NCI-H2081 (cell line): ENCODE measurements at places on chromosomes 2 and 18.
A peak's percentile ranks its signal among the peaks of the same experiment; 100 is the strongest.

DNA sequence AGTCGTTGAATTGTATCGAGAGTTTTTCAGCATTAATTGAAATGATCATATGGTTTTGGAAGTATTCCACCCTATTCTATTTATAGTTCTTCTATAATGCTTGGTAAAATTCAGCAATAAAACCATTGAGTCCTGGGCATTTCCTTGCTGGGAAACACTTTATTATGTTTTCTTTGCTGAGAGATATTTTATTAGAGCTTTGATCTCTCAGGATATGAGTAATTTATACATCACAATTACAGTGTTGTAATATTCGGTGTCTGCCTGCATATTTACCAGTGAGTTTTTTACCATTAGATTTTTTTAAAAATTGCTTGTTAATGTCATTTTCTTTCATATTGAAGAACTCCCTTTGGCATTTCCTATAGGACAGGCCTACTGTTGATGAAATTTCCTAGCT lies 402.7 kb upstream of the FSIP2 start:
- no peak for DNase-seq

- DNase-seq, result no peak
Observed at GRCh38 chr2:19408592-19408991, 50.2 kb upstream of the OSR1 start.

- DNase-seq, result no peak
Observed at GRCh38 chr2:144351687-144352086, 168.2 kb downstream of the ZEB2 start.

DNA sequence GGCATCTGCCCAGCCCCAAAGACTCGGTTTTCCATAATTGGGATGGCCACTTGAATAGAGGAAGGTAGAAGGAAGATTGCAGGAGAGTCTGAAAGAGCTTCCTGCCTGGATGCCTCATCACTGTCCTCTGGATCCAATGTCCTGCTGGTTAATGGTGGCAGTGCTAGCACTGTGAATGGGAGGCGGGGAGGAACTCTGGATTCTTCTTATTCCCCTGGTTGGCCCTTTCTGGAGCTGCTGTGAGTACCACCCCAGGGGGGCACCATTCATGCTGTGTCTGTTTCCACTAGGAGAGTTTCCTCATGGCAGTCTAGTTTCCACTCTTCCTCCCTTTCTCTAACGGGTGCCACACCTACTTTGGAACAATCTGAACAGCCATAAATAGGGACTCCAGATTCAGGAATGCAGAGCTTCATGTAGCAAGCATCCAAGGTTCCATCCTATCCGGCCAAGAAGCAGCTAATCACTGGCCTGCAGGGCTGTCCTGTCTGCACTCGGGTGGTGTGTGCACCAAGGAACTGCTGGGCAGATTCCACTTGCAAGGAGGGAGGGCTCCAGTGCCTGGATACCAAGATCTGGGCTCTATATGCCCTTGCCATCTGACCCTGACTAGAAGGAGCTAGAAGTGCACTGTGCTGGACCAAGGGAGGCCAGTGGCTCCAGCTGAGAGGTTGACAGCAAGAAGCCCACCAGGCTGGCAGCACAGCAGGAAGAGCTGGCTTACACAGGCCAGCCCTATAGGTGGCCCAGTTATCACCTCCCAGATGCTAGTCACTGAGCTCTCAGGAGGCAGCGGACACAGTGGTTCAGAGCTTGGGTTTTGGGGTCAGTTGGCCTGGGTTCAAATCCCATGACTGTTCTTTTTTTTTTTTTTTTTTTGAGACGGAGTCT lies 4.6 kb upstream of the ATOH8 start:
- peak; percentile 9 for DNase-seq

DNA sequence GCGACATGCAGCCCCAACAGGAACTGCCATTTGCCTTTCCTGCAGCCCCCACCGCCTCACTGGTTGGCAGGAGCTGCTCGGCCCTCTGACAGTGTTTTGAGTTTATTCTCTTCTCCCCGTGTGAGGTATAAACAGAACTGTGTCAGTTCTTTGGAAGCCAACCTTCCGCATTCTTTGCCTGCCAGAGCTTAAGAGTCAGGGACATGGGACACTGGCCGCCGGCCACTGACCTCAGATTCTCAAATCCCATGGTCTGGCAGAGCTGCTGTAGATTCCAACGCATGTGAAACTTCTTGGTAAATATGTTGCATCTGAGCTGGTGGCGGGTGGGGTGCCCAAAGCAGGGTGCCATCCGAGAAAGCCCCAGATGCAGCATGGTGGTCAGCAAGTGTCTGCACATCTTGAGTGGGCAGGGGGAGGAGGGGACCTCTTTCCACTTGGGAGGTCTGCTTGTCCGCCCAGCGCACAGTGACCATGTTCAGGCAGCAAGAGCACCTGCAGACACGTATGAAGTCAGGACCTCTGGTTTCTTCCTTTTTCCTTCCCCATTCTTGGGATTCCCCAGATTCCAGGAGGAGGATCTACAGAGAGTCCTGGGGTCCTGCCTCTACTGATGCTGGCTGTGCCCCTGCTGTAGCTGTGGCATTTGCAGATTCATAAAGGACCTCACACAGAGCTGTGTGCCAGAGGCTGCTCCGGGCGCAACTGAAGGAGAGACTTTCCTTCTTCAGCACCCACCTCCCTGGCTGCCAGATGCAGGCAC lies 23.8 kb downstream of the ASB18 start:
- DNase-seq, result no peak

GRCh38 chr2:205984381-205984780 lies 101.6 kb downstream of the INO80D start:
- DNase-seq, result no peak

- DNase-seq, result no peak
Observed at GRCh38 chr2:1975060-1975459, 230.7 kb upstream of the PXDN start.

- DNase-seq, result no peak
Observed at GRCh38 chr2:157418239-157418641, 25.6 kb downstream of the CYTIP start.

GRCh38 chr2:128623776-128624761 lies 305.4 kb upstream of the HS6ST1 start:
- DNase-seq, result no peak

DNA sequence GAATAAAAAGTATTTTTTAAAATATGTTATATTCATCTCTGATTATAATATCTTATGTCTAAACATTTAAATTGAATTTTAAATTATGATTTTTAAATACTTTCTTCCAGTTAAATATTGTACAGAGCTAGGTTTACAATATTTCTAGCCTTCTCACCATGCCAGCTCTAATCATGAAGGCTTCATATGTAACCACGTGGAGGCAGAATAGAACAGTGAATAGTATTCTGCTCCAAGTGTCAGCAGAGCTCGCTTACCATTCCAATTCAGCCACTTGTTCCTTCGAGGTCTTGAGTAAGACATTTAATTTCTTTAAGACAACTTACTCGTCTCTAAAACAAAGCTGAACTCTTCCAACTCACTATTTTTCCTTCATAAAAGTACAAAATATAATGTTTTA lies 871.8 kb downstream of the SUCLG1 start:
- DNase-seq, result no peak

GRCh38 chr2:213087040-213087439 lies 64.4 kb downstream of the IKZF2 start:
- DNase-seq, result no peak

DNA sequence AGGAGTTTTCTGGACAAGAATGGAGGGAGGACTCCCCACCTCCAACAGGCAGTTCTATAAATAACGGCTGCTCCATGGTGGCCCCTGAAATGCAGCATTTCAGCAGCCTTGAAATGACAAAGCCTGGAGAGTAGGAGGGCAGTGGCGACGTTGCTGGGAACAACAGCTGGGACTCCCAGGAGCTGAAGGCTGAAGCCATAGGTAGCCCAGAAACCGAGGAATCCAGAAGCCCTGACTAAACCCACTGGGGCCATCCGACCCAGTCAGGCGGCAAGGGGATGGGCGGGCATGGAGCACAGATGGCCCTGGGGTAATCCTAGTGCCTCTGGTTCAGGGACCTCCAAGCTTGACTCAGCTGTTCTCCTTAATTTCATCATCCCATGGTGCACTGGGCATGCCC lies 9.0 kb downstream of the PRKAG3 start:
- DNase-seq, result no peak
